ENCODE measurements at places on chromosomes 4 and X. TPM values are rescaled to one million over a fixed set of nuclear protein-coding genes. Genes with fewer than 3 reads are reported as not detected.

Gene LDOC1
- total RNA-seq = 6.2 TPM

Gene PCDH19
- 1.0 TPM for total RNA-seq

Gene QDPR
- 38.3 TPM for total RNA-seq

Gene TTC29
- 0.50 TPM for total RNA-seq

Gene FRG2
- not detected for total RNA-seq

Gene PAGE2B
- total RNA-seq = not detected

Gene MAGEE1
- 2.8 TPM for total RNA-seq

Gene GUCY2F
- not detected for total RNA-seq

Gene UBQLN2
- total RNA-seq = 28.8 TPM

Gene ERAS
- not detected for total RNA-seq

Gene OPRPN
- not detected for total RNA-seq

Gene HDAC6
- 44.6 TPM for total RNA-seq
